ENCODE measurements at places on chromosomes 11 and 22.

- DNase-seq, result no peak
Observed at GRCh38 chr11:91173701-91174100, 950.9 kb upstream of the CHORDC1 start.

GRCh38 chr11:69297787-69298266, 3.9 kb downstream of the MYEOV start:
- DNase-seq, result no peak

DNA sequence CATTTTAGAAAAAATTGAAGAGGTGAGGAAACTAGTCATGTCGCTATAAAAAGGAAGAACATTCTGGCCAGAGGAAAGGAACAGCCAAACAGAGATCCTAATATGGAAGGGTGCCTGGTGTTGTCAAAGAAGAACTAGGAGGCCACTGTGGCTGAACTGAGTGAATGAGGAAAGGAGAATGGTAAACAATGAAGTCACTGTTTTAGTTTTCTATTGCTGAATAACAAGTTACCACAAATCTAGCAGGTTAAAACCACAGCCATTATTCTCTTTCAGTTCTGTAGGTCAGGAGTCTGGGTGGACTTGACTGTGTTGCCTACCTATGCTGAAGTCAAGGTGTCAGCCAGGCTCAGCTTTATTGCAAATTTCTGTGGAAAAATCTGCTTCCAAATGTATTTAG, 549.3 kb upstream of the CCDC90B start:
- no peak for DNase-seq

GRCh38 chr22:39363751-39364515, 14.1 kb downstream of the SYNGR1 start:
- DNase-seq, result no peak

GRCh38 chr11:66324664-66325063, 7.8 kb upstream of the CD248 start:
- no peak for DNase-seq
